Activated naive CD4-positive, alpha-beta T cell treated with Interleukin-2 at 50 U/mL for 16 hours (primary cell): ENCODE measurements at places on chromosomes 5 and 9.

DNA sequence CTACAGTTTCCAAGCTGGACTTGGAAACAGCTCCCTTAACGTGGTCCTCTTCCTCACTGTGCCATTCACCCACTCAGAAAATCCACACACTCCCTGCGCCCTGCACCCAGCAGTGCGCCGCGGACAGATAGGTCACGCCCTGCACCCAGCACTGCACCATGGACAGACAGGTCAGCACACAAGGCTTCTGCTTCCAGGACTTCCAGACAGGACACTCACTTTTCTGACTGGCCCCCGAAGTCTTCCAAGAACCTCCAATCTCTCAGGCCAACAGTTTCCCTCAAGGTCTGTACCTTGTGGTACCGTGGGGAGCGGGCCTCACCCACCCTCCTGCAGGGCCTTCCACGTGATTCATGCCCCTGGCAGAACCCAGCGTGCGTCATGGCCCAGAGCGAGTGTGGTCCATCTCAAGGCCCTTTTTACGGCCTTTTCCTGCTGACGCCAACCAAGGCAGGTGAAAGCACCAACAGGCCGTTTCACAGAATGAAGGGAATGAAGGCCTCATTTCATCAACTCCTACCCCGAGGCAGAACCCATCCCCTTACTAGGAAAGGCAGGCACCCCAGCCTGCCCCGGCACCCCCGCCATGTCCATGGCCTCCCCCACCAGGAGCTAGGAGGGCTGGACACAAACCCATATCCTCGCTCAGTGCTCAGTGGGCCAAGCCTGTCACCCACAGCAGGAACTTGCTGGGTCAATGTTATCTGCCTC, 17.3 kb downstream of the VAV2 start:
- DNase-seq = no peak

DNA sequence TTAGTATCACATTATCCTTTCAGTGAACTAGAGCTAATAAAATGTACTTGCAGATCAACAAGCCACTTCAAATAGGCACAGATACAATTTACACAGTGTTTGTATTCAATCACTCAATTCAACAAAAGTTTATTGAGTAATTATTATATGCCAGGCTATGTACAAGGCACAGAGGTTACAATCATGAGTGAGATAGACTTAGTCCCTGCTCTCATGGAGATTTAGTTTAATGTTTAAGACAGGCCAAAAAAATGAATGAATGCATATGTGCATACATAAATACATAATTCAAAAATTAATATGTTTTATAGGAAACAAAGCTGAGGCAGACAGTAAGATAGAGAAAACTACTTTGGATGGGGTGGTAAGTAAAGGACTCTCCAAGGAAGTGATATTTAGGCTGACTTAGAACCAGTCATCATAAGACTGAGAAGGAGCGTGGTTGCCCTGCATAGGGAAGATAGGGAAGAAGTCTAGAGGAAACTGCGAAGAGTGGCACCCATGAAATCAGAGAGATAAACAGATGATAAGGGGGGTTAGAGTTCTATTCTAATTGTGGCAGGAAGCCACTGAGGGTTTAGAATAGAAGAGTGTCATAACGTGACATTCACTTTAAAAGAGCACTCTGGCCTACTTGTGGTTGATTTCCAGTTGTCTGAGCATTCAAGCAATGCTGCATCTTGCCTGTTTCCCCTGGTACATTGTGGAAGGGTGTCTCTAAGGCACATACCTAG, 49.7 kb upstream of the GRAMD2B start:
- DNase-seq = no peak

DNA sequence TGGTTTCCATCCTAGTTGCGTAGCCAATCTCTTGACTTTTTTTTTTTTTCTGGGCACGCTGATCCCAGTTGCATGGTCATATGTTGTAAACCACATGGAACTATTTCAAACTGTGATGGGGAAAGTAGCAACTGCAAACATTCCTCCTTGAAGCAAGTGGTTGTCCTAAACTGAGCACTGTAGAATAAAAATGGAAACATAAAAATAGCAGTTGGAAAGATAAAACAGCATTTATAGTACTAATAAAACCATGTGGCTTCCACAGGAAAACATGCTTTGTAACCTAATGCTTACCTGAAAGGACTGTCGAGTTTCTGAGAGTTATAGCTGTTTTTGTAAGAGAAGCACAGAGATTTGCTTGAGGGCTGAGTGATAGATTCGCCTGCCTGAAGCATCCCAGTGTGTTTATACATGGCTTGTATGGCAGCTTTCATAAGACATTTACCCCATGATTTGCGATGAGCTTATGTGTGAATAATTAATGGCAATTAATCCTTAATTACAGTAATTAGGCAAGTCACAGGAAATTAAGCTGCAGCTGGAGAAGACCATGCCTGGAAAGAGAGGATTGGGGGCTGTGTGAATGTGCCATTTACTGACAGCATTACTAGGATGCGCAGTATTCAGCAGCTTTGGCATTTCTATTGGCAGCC, 136.5 kb downstream of the PBX3 start:
- DNase-seq = no peak

DNA sequence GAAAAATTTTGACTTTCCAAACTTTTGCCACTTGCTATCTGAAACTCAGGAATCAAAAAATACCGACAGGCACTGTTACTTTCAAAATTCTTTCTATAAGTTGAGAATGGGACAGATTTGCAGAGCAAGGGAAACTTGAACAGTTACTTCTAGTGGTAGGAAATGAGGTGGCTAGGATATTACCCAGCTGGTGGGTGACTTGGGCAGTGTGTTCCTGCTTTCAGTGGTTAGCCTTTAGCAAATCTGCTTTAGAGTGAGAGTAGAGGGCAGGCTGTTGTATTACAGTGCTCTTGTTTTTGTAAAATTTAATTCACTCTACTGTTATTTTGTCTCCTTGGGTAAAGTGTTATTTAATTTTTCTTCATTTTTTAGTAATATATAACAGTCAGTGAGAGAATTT, 40.2 kb upstream of the ROPN1L start:
- DNase-seq = no peak

GRCh38 chr5:73119451-73120157, 771 bp upstream of the TMEM171 start:
- DNase-seq = no peak

GRCh38 chr9:20562051-20562450, 60.2 kb downstream of the MLLT3 start:
- no peak for DNase-seq

DNA sequence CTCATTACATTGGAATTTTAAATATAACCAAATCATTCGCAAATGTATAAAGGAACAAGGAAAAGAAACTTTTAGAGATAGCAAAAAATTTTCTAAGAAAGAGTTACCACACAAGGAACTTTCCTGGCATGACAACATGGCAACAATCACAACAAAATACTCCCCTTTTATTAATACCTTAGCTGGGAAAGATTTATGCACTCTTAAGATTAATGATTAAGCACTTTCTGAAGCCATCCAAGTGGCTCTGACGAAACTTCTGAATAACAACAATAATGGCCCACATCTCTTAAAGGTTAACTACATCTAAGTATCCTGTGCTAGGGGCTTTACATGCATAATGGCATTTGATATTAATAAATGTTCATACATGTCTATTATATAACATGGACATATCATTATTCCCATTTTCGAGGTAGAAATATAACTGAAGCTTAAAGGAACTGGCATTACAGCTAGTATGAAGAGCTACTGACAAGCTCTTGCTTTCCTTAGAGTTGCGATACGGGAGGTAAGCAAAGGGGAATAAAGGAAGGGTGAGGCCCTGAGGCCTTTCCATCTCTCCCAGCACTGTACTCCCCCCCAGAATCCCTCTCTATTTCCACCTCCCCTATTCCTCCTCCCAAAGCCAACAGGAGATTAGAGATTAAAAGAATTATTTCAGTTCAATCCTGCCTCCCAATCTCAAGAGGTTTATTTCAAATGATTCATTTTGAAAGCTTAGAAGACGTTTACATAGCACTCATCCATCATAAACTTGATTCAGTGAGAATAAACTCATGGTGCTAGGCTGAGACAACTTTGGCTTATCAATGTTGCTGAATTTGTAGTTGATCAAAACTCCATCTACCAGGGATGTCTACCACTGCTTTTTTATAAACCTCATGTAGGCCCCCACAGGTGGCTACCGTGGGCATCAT, 9.6 kb downstream of the MTMR12 start:
- no peak for DNase-seq

GRCh38 chr5:69368458-69369339, 621 bp downstream of the AK6 start:
- peak; percentile 34 for DNase-seq

- no peak for DNase-seq
Observed at GRCh38 chr5:139849501-139849900, 53.9 kb downstream of the PSD2 start.
